ENCODE measurements at places on chromosomes 6 and 20. TPM values are rescaled to one million over a fixed set of nuclear protein-coding genes. Genes with fewer than 3 reads are reported as not detected.

Gene SALL4
- 2.0 TPM for total RNA-seq

Gene CDKAL1
- total RNA-seq: 43.8 TPM

Gene PSORS1C2
- total RNA-seq: not detected

Gene RRAGD
- total RNA-seq: 0.98 TPM

Gene SOX18
- not detected for total RNA-seq
